ENCODE measurements at places on chromosomes 1 and 21.

- no peak for DNase-seq
Observed at GRCh38 chr1:150890033-150890416, 3.1 kb downstream of the CTXND2 start.

DNA sequence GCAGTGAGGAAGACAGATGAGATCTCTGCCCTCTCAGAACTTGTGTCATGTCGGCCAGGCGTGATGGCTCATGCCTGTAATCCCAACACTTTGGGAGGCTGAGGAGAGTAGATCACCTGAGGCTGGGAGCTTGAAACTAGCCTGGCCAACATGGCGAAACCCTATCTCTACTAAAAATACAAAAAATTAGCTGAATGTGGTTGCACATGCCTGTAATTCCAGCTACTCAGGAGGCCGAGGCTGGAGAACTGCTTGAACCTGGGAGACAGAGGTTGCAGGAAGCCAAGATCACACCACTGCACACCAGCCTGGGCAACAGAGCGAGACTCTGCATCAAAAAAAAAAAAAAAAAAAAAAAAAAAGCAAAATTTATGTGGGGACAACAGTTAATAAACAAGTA, 40.9 kb upstream of the RALGPS2 start:
- no peak for DNase-seq

- no peak for DNase-seq
Observed at GRCh38 chr1:114446198-114446597, 64.8 kb downstream of the TRIM33 start.

DNA sequence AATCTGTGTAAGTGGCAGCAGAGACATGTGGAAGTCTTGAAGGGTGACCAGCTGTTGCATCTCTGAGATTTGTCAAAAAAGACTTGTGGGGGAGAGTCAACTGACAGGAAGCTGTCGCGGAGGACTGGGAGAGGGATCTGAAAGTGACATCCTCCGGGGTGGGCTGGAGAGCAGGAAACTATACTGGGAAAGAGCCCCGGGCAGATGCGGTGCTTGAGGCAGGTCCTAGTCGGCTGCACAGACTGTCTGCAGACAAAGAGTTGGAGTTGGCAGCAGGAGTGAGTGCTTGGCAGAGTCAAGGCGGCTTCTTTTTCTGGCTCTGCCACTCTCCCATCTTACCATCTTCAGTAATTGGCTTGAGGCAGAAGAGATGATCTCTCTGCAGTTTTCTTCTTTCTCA, 294.0 kb upstream of the C1orf87 start:
- DNase-seq = no peak

DNA sequence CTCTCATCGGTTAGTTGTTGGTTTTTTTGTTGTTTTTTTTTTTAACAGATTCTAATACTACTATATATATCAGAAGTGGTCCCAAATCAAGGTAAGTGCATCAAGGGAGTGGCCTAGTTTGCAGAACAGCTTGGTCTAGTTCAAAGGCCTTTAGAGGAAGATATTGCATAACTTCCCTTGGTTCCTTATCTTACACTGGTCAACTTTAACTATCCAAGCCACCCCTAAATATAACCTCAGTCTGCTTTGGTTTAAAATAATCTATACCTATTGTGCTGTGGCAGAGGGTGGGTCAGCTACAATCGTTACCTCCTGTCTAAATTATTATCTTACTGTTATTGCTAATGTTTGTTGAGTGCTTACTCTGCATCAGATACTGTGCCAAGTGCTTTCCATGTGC, 6.9 kb downstream of the S100A12 start:
- no peak for DNase-seq

DNA sequence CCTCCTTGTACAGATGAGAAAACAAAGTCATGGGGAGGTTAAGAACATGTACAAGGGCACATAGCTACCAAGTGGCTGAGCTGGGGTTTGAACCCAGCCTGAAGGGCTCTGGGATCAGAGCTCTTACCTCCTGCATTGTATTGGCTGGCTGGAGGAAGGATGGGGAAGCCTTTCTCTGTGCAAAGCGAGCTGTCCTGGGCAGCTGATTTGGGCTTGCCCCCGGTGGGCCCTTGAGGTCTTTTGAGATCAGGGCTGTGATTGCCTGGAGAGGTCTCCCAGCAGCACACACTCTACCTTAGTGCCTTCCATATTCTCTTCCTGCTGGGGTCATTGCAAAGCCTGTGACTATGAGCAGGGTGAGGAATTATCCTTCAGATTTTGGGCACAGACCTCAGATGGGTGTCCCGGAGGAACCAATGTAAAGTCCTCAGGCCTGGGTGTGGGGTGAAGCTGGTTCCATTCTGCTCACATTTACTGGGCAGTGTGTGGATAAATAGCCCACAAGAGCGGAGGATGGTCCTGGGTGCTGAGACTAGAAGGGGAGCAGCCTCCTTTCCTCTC, 53.3 kb upstream of the EPS8L3 start:
- no peak for DNase-seq

DNA sequence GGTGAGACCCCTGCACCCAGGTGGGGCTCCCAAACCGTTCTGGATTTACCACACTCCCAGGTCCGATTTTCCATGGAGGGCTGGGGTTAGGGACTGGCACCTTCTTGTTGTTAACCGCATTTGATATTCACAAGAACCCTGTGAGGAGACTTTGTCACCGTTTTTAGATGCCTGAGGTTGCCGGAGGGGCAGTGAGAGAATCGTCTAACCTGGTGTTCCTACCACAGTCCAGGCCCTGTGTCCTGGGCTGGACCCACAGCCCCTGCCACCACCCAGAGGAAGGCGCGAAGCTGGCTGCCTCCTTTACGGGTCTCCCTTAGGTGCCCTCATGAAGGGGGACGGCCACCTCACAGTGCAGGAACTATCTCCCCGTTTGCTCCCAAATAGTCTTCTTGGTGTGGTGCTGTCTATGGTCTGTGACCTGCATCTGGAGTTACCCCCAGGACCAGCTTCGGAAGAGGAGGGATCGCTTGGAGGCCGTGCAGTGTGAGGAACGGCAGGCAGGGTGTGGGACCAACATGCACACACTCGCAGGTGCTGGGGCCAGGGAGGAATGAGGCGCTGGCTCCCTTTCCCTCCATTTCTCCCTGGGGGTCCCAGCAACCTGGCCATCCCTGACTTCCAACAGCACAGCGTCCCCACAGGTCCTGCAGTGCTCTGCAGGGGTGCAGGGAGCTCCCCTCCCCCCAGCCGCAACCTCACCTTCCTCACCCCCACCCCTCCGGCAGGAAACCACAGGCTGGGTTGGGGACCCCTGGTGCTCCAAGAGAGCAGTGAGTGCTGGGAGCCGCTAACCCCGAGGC, 7.0 kb downstream of the SIM2 start:
- no peak for DNase-seq

GRCh38 chr1:106755682-106756406, 300.6 kb upstream of the PRMT6 start:
- DNase-seq = no peak

GRCh38 chr21:38488640-38489270, 9.5 kb downstream of the ERG start:
- no peak for DNase-seq

DNA sequence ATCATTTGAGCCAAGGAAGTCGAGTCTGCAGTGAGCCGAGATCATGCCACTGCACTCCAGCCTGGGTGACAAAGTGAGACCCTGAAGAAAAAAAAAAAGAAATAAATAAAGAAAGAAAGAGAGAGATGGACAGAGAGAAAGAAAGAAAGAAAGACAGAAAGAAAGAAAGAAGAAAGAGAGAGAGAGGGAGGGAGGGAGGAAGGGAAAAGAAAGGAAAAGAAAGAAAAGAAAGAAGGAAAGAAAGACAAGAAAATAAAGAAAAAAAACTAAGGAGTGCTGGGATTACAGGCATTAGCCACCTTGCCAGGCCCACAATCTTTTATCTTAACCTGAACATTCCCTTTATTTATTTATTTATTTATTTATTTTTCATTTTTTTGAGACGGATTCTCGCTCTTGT, 51.7 kb upstream of the SOD1 start:
- DNase-seq = no peak

- DNase-seq = no peak
Observed at GRCh38 chr1:46289976-46290375, 13.4 kb downstream of the LRRC41 start.

DNA sequence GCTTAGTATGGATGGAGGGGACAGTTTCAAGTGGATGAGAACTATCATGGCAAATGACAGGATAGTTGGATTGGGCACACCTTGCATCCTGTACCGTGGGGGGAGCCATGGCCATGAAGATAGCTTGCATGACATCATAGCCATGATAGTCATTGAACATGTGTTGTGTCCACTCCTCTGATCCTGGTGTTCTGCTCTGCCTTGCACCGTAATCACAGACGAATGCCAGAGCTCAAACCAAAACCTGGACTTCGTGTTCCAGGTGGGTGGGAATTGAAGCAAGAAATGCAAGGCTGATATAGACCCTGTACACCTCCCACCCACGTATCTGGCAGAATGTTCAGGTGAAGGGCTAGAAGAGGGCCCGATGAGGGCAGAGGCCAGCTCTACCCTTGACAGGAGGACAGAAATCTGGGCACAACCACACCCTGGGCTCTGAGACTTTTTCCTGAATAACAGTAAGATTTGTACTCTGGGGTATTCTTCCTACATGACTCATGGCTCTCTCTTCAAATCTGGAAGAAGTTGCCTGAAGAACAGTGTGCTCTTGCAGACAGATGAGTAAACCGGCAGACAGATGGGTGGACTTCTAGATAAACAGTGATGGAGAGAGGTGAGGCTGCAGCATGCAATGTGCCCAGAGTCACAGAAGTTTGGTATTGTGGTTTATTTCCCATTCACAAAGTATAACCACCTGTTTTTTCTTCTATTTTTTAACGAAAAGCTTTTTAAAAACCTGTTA, 45.0 kb downstream of the KCNJ6 start:
- no peak for DNase-seq

DNA sequence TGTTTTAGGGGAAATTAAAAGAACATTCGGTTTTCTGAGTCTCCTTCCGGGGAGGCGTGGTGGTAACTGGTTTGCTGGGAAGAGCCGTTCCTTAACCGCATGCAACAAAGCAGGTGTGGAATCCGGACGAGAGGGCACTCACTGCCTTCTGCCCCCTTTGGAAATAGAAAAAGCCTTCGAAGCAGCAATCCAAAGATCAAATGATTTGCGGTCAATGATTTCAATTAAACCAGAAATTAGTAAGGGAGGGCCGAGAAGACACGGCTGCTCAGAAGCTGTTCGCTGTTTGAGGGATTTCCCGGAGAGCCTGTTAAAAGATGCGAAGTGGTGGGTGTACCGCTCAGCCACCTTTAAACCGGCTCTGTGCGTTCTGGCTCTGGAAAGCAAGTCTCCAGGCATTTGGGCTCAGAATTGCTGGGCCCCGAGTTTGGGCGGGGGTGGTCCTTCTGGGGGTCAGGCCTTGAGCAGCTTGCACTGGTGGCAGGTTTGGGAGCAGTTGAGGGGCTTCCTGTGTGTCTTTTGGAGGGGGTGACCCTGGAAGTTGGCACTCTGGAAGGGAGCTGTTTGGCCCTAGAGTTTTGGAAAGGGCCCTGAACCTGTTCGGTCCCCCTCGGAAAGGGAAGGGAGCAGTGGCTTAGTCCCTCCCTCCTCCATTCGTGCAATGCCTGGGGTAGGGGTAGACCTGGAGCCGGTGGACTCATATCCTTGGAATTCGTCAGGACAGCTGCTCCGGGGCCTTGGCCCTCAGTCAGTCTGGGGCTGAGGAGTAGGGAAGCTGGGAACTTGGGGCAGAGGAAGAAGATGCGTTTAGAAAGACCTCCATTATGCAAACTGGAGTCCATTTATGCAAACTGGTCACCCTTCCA, 3.1 kb downstream of the SIM2 start:
- DNase-seq = no peak
